ENCODE measurements at places on chromosomes 2 and 18. TPM values are rescaled to one million over a fixed set of nuclear protein-coding genes. Genes with fewer than 3 reads are reported as not detected.

- no peaks in the 10 kb centered on the region for H3K4me1 ChIP-seq
- DNase-seq = no peak
- H3K27me3 ChIP-seq = no peaks in the 10 kb centered on the region
- H3K4me3 ChIP-seq = no peak overlapping the region
These were observed 52.9 kb downstream of the DCDC2C start for GRCh38 chr2:3756306-3756705.

- H3K36me3 ChIP-seq = no peaks in the 10 kb centered on the region
- no peaks in the 10 kb centered on the region for H3K4me1 ChIP-seq
- no peak overlapping the region for H3K27ac ChIP-seq
- no peaks in the 10 kb centered on the region for H3K27me3 ChIP-seq
These were observed 497.4 kb downstream of the CMPK2 start for GRCh38 chr2:6368281-6368680.

DNA sequence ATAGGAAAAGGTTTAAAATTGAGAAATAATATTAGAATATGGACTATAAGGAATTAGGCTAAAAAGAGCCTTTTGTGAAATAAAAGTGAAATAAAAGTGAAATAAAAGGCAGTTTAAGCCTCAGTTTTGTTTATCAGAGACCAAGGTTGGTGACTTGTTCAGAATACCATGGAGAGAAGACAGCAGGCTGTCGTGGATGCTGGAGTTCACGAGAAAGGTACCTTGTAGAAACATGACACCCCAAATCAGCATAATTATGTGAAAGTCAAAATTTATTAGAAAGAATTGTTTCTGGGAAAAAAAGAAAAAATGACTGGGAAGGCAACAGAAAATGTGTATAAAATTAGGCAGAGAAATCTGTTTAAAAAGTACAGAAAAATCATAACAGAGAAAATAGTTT, 46.5 kb upstream of the SPAG16 start:
- no peak overlapping the region for H3K4me3 ChIP-seq
- no peak overlapping the region for H3K27ac ChIP-seq
- H3K36me3 ChIP-seq = no peaks in the 10 kb centered on the region
- DNase-seq = no peak

Gene ST8SIA5
- total RNA-seq = 0.09 TPM

GRCh38 chr2:119464981-119465380, 33.3 kb downstream of the TMEM37 start:
- H3K4me3 ChIP-seq = no peak overlapping the region
- DNase-seq = peak; percentile 79
- no peak overlapping the region for H3K27ac ChIP-seq
- H3K4me1 ChIP-seq = peaks cover 4% of the 10 kb centered on the region
- H3K27me3 ChIP-seq = no peaks in the 10 kb centered on the region

GRCh38 chr2:240461471-240462072, 26.1 kb downstream of the GPC1 start:
- no peaks in the 10 kb centered on the region for H3K27me3 ChIP-seq
- H3K27ac ChIP-seq = no peak overlapping the region
- H3K4me1 ChIP-seq = no peaks in the 10 kb centered on the region
- no peak for DNase-seq
- peaks cover 7% of the 10 kb centered on the region for H3K36me3 ChIP-seq
- H3K4me3 ChIP-seq = no peak overlapping the region

GRCh38 chr2:231413921-231414476, 18.5 kb downstream of the B3GNT7 start:
- no peaks in the 10 kb centered on the region for H3K36me3 ChIP-seq
- no peak overlapping the region for H3K4me3 ChIP-seq
- no peak overlapping the region for H3K27ac ChIP-seq

- no peaks in the 10 kb centered on the region for H3K27me3 ChIP-seq
- no peaks in the 10 kb centered on the region for H3K36me3 ChIP-seq
- H3K4me1 ChIP-seq = no peaks in the 10 kb centered on the region
- no peak for DNase-seq
These were observed 112.8 kb downstream of the DOCK10 start for GRCh38 chr2:224929512-224929911.

Gene FAM168B
- 79.7 TPM for total RNA-seq

Gene ADGRF3
- 0.20 TPM for total RNA-seq

Gene HOXD13
- total RNA-seq = not detected

Gene NEMP2
- total RNA-seq = 3.4 TPM

Gene ANKRD36
- 23.8 TPM for total RNA-seq

Gene ATP6V1C2
- 2.5 TPM for total RNA-seq
